ENCODE measurements at places on chromosomes 6 and 20.

GRCh38 chr20:15546525-15547023 lies 1026.7 kb downstream of the KIF16B start:
- no peak for DNase-seq

DNA sequence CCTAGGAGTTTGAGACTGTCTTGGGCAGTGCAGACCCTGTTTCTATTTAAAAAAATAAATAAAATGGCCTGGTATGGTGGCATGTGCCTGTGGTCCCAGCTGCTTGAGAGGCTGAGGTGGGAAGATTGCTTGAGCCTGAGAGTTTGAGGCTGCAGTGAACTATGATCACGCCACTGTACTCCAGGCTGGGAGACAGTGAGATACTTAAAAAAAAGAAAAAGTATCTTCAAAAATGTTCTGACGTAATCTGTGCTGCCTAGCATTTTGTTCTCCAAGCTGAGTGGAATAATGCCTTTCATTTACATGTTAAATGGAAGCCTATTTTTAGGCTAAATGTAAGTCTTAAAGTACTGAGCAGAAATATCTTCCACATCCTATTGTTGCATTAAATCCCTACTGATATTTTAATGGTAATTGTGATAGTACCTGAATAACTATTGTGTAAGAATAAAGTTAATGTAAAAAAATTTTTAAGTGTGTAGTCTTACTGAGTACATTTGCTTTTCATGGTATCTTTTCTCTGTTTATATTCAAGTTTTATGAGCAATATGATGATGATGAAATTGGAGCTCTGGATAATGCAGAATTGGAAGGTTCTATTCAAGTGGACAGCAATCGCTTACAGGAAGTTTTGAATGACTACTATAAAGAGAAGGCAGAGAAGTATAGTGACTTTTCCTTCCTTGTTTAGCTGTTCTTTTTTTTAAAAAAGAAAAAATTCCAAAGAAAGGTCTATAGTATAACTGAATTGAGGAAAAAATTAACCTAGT lies 4.2 kb upstream of the ZC2HC1B start:
- DNase-seq: no peak

- peak; percentile 22 for DNase-seq
Observed at GRCh38 chr20:431012-431904, 23.2 kb downstream of the RBCK1 start.

DNA sequence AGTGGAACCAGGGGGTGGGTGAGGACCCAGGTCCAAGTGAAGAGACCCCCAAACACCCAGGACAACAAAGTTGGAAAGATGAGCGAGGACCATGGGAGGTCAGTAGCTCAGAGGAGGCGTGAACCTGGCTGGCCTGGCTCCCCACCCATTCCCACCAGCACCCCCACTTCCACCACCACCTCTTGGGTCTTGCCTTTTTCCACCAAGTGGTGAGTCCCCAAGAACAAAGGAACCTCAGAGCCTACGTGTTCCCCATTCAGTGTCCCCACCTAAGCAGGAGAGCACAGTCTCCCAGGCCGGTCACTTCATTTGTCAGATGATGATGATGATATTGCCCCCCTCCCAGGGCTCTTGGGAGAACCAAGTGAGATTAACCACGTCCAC lies 531 bp upstream of the VWA7 start:
- no peak for DNase-seq

- no peak for DNase-seq
Observed at GRCh38 chr20:60484316-60484715, 526.1 kb downstream of the CDH26 start.

GRCh38 chr6:141587482-141588266 lies 545.1 kb upstream of the GJE1 start:
- peak; percentile 64 for DNase-seq

DNA sequence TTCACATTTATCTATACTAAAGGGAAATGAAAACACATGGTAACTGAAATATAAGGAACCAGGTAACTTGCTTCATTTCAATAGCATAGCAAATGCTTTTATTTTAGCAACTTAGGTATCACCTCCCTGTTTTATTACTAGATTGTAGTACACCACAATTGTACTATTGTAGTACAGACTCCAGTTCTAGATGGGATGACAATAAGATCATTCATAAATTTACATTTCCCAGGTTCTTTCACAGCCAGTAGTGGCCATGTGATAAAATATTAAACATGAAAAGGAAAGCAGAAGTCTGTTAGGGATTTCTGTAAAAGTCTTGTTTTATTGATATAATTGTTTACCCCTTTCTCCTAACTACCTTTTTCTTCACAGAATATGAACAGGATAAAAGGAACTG lies 97.2 kb downstream of the LMBRD1 start:
- DNase-seq: no peak

DNA sequence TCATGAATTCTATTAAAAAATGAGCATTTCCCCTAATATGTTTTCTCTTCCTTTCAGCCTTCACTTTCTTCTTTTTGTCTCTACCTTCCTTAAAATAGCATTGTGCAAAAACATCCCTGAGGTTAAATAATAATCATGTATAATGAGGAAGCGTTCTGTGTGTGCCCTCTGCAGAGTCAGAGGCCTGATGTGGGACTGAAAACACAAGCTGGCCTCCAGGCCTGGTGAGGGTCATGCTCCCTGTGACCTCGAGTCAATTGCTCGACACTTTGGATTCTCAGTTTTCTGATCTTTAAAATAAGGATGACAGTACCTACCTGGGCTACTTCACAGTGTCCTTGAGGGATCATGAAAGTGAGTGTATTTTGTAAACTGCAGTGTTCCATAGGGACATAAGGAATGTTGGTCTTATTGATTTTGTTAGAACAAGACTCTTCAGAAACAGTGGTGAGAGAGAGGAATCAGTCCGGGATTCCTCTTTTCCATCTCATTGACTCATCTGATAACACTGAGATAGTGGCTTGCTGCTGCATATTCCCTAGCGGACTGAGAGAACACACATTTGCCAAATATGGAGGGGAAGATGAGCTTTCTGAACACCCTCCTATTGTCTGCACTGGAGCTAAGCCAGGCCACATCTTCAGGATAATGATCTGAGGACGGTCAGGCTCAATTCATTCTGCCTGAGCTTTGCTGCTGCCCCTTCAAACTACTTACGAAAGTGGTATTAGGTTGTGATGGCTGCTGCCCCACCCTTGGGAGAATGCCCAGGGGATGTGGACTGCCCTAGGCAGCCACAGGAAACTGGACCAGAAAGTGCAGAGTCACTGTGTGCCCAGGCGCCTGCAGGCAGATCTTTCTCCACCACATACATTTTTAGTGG lies 39.6 kb upstream of the PDE7B start:
- DNase-seq: no peak

DNA sequence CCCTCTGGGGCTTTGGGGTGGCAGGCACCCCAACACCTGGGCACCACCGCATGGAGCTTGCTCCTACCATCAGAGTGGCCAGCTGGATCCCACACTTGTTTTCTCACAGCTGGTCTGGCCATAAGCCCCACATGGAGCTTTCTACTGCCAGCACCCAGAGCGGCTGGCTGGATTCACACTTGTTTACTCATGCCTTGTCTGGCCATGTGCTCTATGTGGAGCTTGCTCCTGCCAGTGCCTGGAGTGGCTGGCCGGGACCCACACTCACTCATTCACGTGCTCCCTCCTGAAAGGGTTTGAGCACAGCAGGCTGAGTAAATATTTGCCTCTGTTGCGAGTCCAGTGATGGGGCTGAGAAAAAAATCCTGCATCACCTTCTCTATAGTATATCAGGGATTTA lies 487.0 kb downstream of the CD109 start:
- no peak for DNase-seq
